ENCODE measurements at places on chromosomes 5 and 9.
A peak's percentile ranks its signal among the peaks of the same experiment; 100 is the strongest.

- no peak for DNase-seq
These were observed 62.1 kb downstream of the TJP2 start for GRCh38 chr9:69236188-69236587.

GRCh38 chr5:10069637-10070313 is 179.9 kb downstream of the ATPSCKMT start:
- no peak for DNase-seq

DNA sequence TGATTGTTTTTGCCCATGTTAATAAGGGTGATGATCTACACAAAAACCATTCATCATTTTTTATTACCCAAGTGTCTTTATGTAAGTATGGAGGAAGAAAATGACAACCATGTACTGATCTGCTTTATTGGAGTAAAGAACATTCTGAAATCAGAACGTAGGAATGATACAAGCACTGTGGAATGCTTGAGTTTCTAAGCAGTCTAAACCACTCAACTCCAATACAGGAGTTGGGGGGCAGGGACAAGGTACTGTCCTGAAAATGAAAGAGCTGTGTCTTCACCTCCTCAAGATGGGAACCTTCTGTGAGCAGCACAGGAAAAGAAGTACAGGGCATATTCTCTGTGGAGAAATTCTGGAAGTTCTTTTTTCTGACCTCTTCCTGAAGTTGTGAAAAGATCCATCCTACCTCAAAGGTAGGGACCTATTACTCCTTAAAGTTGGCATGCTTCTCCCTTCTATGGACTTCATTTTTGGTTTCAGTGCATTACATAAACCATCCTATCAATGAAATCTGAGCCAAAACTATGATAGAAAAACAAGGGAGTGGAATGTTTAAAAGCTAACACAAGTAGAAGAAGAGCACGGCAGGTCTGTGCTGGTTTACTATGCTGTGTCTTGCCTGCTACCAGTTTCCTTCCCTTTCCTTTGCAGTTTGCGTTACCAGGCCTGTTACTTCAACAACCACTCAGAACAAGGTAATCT is 202.6 kb downstream of the SEMA5A start:
- DNase-seq = no peak

DNA sequence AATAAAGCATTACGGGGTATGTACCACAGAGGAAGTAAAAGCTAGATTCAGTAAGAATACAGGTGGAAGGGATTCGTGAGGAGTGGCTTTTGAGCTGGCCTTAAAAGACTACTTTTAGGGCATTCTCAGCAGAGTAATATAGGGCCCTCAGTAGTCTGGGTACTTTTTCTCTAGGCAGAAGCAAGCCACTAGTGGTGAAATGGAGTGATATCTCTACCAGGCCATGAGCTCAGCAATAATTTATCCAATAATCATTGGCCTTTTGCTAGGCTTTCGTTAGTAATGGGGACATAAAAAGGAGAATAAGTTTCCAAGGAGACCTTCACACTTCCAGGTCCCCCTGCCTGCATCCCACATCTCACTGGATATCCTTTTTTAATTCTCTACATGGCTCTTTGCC is 1.7 kb downstream of the POLR3G start:
- DNase-seq = no peak

DNA sequence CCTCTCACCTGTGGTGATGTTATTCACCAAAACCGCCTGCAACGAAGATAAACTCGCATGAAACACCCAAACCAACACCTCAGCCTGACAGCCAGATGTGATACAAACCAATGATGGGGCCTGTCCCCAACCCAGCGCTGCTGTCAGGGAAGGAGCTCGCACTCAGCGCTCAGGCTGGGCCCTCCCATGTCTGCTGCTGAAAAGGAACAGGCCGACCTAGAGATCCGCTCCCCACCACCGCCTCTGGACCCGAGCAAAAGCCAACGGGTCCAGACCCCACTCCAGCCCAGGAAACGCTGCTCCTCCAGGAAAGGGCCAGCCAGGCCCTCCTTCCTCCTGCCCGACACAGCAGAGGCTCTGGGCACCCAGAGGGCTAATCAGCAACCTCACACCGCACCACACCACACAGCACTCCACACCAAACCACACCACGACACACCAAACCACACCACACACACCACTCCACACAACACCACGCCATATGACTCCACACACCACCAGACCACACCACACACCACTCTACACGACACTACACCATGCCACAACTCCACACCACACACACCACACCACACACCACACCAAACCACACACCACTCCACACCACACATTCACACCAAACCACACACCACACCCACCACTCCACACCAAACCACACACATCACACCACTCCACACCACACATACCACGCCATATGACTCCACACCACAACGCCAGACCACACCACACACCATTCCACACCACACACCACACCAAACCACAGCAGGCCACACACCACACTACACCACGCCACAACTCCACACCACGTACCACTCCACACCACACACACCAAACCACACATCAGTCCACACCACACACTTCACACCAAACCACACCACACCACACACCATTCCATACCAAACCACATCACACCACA is 46.5 kb downstream of the GOLM1 start:
- DNase-seq = no peak

DNA sequence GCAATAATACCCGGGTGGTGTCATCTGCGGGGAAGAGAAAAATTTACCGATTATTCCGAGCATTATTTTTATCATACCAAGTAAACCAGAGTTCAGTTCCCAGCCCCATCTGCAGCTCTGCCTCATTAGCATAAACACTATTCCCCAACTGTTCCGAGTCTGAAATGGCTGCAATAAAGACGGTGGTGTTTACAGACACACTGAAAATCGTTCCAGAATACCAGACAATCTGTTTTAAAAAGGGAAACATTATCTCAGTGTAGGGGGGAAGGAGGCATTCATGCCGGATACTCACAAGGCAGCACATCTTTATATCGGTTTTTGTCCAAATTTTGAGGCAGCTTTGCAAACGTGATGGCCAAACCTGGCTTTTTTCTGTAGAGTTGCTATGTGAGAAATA is 70.3 kb upstream of the EPB41L4B start:
- no peak for DNase-seq

GRCh38 chr5:150001660-150002486 is 1.3 kb downstream of the HMGXB3 start:
- peak; percentile 41 for DNase-seq

DNA sequence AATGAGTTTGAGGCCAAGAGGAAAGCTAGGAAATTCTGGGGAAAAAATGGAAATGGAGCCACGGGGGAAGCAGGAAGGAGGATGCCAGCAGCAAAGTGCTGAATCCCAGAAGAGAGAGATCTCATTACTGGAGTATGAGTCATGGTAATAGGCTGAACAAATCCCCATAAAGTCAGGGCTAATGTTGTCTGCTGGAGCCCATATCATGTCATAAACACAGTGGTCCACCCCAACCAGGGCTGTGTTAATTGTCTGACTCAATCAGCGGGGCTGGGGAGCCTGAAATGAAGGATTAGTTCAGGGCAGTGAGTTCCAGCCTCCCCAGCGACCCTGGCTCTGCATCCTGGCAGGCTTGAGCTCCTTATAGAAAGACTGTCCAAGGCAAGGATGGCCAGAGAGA is 68.8 kb downstream of the TLR4 start:
- no peak for DNase-seq
